Psoas muscle (tissue), 8 donors: ENCODE measurements at places on chromosomes 5 and 9. TPM values are rescaled to one million over a fixed set of nuclear protein-coding genes. Genes with fewer than 3 reads are reported as not detected.

Gene GABRG2
- polyA plus RNA-seq: not detected

Gene ZNF883
- 0.36 TPM for polyA plus RNA-seq

Gene TAF11L5
- not detected for polyA plus RNA-seq

Gene SHOC1
- not detected for polyA plus RNA-seq

Gene OBP2B
- polyA plus RNA-seq: not detected

Gene GBA2
- 47.4 TPM for polyA plus RNA-seq

Gene FBP2
- 29.8 TPM for polyA plus RNA-seq

Gene PCDHA6
- not detected for polyA plus RNA-seq

Gene FAM221B
- polyA plus RNA-seq: not detected

Gene PCDHAC1
- polyA plus RNA-seq: not detected

Gene TPM2
- polyA plus RNA-seq: 13,470 TPM

Gene PLPPR1
- polyA plus RNA-seq: not detected

Gene LOX
- 0.51 TPM for polyA plus RNA-seq

Gene ELOVL7
- 0.10 TPM for polyA plus RNA-seq

Gene POLR3G
- polyA plus RNA-seq: 4.9 TPM

Gene DIPK1B
- 5.3 TPM for polyA plus RNA-seq

Gene PGM5
- polyA plus RNA-seq: 3.7 TPM

Gene CCDC180
- 0.79 TPM for polyA plus RNA-seq

Gene TMC1
- not detected for polyA plus RNA-seq

Gene ATOSB
- polyA plus RNA-seq: 9.1 TPM

Gene KCNN2
- polyA plus RNA-seq: 0.63 TPM

Gene KIAA0825
- 0.41 TPM for polyA plus RNA-seq

Gene INSL6
- polyA plus RNA-seq: not detected

Gene GABRA6
- polyA plus RNA-seq: not detected

Gene PCDHA1
- polyA plus RNA-seq: not detected

Gene MRPS2
- 57.7 TPM for polyA plus RNA-seq

Gene RAD50
- 9.9 TPM for polyA plus RNA-seq

Gene C7
- 1.2 TPM for polyA plus RNA-seq

Gene MAMDC2
- 2.3 TPM for polyA plus RNA-seq

Gene BARHL1
- not detected for polyA plus RNA-seq

Gene OGN
- polyA plus RNA-seq: 0.65 TPM
